ENCODE measurements at places on chromosomes 2 and 18.

GRCh38 chr2:146241023-146241422 is 1603.8 kb upstream of the ACVR2A start:
- DNase-seq, result no peak

DNA sequence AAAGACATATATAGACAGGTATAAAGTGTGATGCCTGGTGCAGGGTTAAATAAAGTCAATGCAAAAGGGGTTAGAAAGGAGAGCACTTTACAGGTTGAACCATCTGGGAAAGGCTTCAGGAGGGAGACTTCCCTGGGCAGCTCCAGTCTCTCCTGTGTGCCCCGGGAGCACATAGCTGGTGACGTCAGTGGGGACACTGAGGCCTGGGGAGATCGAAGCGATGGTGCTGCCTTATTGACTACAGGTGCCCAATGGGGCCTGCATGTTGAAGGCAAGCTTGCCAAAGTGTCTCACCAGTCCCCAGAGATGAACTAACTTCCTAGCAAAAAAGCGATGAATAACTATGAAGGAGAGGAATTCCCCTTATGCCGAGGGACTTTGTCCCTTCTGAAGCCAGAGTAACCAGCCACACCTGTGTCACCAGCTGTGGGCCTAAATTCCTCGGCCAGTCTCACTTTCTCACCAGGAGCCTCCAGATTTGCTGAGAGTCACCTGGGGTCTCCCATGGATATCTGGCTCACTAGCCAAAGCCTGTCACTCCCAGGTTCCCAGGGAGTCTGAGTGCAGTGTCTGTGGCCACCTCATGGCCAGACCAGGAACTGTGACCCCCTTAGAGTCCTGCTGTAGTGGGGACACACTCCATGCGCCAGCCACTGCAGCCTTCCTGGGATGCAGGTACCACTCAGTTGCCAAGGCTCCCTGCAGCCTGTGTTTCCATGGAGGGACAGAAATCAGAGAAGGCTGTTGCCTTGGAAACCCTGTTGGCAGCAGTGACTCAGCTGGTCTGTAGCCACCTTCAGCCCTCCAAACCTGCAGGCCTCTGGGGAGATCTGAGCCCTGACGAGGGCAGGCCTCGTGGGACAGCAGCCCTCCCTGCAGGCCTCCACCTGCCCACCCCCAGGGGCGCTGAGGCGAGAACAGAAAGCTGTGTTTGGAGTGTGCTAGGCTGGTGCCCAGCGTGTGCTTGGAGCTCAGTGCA is 128.7 kb downstream of the CTIF start:
- no peak for DNase-seq

GRCh38 chr2:88560619-88561307 is 66.5 kb downstream of the EIF2AK3 start:
- DNase-seq, result peak; percentile 35

GRCh38 chr2:91477731-91478672 is 2786.5 kb downstream of the RPIA start:
- DNase-seq, result peak; percentile 17

GRCh38 chr2:97957432-97958183 is 38.1 kb downstream of the TMEM131 start:
- no peak for DNase-seq
